ENCODE measurements at places on chromosomes 13 and 19. TPM values are rescaled to one million over a fixed set of nuclear protein-coding genes. Genes with fewer than 3 reads are reported as not detected.
A peak's percentile ranks its signal among the peaks of the same experiment; 100 is the strongest.

The COX7A1 gene
- not detected for total RNA-seq

The PRKCG gene
- total RNA-seq = 1.4 TPM

The ATP8B3 gene
- total RNA-seq = 4.6 TPM

The SPHK2 gene
- 12.6 TPM for total RNA-seq

- H3K36me3 ChIP-seq = no peaks in the 10 kb centered on the region
- H3K4me3 ChIP-seq = no peak overlapping the region
- H3K27me3 ChIP-seq = no peaks in the 10 kb centered on the region
- H3K4me1 ChIP-seq = peaks cover 2% of the 10 kb centered on the region
Measured at GRCh38 chr13:20847296-20847695, 55.2 kb downstream of the XPO4 start.

DNA sequence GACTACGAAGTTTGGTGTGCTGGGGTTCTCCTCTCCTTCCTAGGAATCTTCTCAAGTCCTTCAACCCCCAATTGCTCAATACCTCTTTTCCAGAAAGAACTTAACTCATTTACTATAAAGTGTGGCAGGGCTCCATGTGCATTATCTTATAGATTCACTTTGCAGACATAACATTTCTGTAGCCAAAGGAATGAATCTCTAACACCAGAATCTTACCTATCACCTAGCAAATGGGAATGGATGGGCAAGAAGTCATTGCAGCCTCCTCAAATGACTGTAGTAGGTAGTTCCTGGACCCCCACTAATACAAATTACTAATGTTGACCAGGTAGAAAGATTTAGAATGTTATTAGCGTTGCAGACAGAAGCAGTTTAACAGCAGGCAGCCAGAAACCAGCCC is 5.7 kb upstream of the CACNA1A start:
- H3K4me3 ChIP-seq = no peak overlapping the region
- no peak overlapping the region for H3K27ac ChIP-seq
- DNase-seq = no peak
- H3K4me1 ChIP-seq = no peaks in the 10 kb centered on the region
- H3K36me3 ChIP-seq = peaks cover 2% of the 10 kb centered on the region

GRCh38 chr13:49791711-49792549 is 552 bp downstream of the KPNA3 start:
- peaks cover 11% of the 10 kb centered on the region for H3K27me3 ChIP-seq
- H3K4me3 ChIP-seq = peak overlapping the region; percentile 93
- H3K36me3 ChIP-seq = peaks cover 12% of the 10 kb centered on the region
- peak; percentile 32 for DNase-seq

- H3K4me3 ChIP-seq = no peak overlapping the region
- no peak for DNase-seq
- no peaks in the 10 kb centered on the region for H3K4me1 ChIP-seq
- peaks cover 9% of the 10 kb centered on the region for H3K36me3 ChIP-seq
- H3K27ac ChIP-seq = no peak overlapping the region
- H3K27me3 ChIP-seq = no peaks in the 10 kb centered on the region
Measured at GRCh38 chr19:52351512-52351911, 15.5 kb downstream of the ZNF610 start.

DNA sequence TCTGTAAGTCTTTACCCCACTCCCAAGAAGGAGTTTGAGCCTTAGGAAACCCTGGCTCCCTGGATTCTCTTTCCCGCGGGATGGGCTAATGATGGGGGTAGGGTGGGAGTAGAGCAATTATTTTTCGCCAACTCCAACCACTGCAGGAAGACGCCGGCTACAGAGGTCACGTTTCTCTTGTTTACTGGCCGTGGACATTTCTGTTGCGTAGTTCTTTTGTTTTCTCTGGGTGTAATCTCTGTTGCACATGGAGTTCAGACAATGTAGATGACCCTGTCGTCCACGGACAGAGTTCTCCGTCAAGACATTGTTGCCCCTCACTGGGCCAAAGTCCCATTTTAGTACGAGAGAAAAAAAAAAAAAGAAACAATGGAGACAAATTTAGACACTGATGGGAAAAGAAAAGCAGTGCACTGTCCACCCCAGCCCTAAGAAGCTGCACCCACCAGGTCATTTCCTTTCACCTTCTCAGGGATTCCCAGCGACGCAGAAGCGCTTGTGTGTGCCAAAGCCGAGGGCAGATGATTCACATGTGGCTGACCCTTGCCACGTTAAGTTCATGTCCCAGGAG is 133.9 kb upstream of the ARGLU1 start:
- H3K4me3 ChIP-seq = no peak overlapping the region
- peaks cover 19% of the 10 kb centered on the region for H3K27me3 ChIP-seq
- no peak overlapping the region for H3K27ac ChIP-seq
- no peaks in the 10 kb centered on the region for H3K4me1 ChIP-seq
- no peaks in the 10 kb centered on the region for H3K36me3 ChIP-seq

GRCh38 chr13:89490661-89491060 is 1819.5 kb downstream of the SLITRK5 start:
- no peaks in the 10 kb centered on the region for H3K36me3 ChIP-seq
- H3K27me3 ChIP-seq = no peaks in the 10 kb centered on the region
- DNase-seq = no peak
- H3K4me1 ChIP-seq = no peaks in the 10 kb centered on the region
- H3K4me3 ChIP-seq = no peak overlapping the region

DNA sequence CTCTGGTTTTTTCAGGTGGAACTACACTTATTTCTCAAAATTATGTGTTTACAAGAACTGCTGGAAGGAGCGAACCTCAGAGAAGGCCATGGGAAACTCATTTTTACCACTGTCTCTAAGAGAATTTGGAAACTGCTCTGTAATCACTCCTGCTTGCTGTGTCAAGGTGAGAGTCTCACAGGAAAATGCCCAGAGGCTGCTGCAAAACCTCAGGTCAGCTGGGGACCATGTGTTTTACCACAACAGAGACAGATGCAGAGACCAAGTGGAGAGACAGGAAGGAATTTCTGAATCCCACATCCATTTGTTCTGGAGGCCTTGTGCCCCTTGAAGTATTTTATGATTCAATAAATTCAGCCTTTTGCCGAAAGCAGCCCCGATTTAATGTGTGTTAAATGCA is 743.8 kb upstream of the SLC10A2 start:
- H3K4me1 ChIP-seq = no peaks in the 10 kb centered on the region
- no peaks in the 10 kb centered on the region for H3K27me3 ChIP-seq
- H3K36me3 ChIP-seq = no peaks in the 10 kb centered on the region
- DNase-seq = no peak
- H3K4me3 ChIP-seq = no peak overlapping the region

GRCh38 chr13:27971236-27971645 is 2.1 kb upstream of the CDX2 start:
- H3K27ac ChIP-seq = no peak overlapping the region
- peak overlapping the region; percentile 21 for H3K4me3 ChIP-seq
- no peak for DNase-seq
- peaks cover 2% of the 10 kb centered on the region for H3K36me3 ChIP-seq

DNA sequence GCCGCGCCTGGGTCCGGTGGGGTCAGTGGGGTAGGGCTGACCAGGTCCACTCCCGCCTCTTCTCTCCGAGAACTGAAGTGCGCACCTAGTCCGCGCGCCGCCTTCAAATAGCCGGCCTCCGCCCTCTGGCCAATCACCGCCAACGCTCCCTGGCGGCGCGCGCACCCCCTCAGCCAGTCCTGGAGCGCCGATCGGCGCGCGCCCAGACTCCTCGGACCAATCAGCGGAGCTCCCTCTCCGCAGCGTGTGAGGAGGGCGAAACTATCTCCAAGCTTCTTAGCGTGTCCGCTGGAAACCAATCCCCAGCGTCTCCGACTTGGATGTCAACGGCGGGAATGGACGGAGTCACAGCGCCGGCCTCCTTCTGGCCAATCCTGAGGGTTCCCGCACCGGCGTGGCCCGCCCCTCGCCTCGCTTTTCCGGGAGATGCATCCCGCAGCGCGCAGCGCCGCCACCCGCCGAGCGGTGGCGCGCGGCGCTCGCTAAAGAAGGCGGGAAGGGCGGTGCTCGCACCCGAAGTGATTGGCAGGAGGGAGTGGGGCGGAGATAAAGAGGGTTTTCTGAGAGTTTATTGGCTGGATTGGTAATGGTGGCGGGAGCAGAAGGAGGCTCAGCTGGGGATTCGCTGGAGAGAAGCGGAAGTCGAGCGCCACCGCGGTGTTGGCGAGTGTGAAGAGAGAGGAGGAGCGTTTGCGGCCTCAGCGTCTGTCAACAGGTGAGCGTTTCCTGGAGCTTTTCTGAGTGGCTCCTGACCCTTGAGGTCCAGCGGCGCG is at the start of gene ASF1B:
ASF1B (minus strand) TSS at position 81 of the 773 bp plus-strand sequence. CDS start 133 bp downstream, outside the sequence.
- peaks cover 7% of the 10 kb centered on the region for H3K36me3 ChIP-seq
- H3K4me3 ChIP-seq = peak within 1 kb of the TSS; percentile 99
- no peaks in the 10 kb centered on the region for H3K27me3 ChIP-seq
- peak; percentile 94 for DNase-seq

DNA sequence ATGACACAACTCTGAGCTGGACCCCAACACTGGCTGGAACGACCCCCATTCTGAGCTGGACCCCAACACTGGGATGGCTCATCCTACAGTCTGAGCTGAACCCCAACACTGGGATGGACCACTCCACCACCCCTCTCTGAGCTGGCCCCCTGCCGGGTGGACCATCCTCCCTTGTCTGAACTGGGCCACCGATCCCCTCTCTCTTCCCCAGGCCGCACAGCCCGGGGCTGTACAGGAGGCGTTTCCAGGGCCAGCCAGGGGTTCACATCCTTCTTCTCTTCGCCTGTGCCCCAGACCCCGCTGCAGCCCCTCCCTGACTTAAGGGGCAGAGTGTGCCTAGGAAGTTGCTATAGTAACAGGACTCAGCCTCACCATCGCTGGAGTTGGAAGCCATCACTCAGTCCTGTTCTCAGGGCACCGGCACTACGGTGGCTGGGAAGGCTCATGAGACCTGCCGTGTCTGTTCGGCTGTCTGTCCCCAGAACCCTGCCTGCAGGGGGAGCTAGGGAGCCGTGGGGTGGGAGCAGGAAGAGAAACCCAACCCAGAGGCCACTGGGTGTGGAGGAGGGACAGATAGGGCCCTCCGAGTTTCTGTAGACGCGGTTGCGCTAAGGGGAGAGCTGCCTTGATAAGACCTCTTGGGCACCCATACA is 3.7 kb downstream of the PRKACA start:
- no peaks in the 10 kb centered on the region for H3K27me3 ChIP-seq
- no peak overlapping the region for H3K4me3 ChIP-seq
- no peaks in the 10 kb centered on the region for H3K36me3 ChIP-seq
- peak; percentile 51 for DNase-seq
- H3K4me1 ChIP-seq = peaks cover 32% of the 10 kb centered on the region
- H3K27ac ChIP-seq = peak overlapping the region; percentile 21

DNA sequence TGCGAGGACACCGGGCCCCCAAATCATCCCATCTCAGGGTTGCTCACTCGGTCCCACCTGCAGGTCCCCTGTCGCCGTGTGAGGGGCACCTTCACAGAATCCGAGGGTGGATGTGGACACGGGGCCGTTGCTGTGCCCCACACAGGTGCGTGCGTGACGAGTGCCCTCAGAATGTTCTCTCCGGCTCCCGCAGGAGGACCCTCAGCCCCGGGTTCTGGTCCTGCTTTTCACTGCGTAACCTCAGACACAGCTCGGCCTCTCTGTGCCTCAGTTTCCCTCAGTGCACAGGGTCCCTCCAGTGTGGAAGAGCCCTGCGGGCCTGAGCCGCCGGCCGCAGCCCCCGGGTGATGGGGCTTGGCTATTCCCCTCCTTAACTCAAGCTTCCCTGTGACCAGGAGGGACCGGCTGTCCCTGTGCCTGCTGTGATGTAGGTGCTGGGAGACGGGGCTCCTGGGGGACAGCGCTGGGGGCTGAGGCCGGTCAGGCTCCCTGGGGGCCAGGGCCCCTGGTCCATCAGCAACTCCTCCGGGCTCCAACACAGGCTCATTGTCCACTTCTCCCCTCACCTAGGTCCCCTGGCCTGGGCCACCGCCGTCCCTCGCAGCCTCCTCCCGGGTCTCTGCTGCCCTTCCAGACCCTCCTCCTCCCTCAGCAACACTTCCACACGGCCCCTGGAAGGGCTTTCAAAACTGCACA is 4.8 kb downstream of the SHC2 start:
- H3K4me1 ChIP-seq = no peaks in the 10 kb centered on the region
- no peak overlapping the region for H3K4me3 ChIP-seq
- no peak for DNase-seq
- no peak overlapping the region for H3K27ac ChIP-seq
- peaks cover 6% of the 10 kb centered on the region for H3K27me3 ChIP-seq
- no peaks in the 10 kb centered on the region for H3K36me3 ChIP-seq

DNA sequence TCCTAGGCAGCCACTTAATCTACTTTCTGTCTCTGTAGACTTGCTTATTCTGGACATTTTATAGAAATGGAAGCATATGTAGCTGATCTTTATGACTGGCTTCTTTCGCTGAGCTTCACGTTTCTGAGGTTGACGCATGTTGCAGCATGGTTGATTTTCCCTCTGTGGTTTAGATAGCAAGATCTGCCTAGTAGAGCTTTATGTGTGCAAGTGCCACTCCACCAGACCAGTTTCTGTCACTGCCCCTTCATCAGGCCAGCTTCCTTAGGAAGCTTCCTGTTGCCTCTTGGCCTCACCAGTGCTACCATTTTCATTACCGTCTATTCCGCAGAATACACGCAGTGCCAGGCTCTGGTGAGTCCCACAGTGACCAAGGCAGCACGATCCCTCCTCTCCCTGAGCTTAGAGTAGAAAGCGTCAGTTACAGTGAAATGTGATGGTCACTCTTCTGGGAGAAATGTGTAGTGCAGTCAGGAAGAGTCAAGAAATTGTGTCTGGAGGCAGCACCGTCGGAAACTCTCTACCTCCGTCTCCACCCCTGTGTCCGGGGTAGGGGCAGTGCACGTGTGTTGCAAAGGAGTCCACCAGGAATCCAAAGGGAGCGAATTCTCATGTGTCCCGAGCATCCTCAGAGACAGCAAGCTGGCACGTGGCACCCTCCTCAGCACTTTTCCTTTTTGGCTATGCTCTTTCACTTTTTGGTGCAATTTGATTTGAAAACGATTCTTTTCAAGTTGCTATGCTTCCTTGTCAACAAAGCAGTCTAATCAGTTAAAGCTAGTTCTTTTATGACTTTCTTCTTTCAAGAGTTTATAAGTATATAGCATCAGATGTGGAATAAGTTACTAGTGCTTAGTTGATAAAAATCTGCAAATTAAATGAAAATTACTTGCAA is 45.4 kb upstream of the GPR183 start:
- H3K4me3 ChIP-seq = peak overlapping the region; percentile 87
- H3K27me3 ChIP-seq = no peaks in the 10 kb centered on the region
- H3K4me1 ChIP-seq = peaks cover 85% of the 10 kb centered on the region
- H3K36me3 ChIP-seq = peaks cover 11% of the 10 kb centered on the region
- DNase-seq = no peak
